ENCODE measurements at places on chromosomes 5 and 9. TPM values are rescaled to one million over a fixed set of nuclear protein-coding genes. Genes with fewer than 3 reads are reported as not detected.

The DAB2IP gene
- 25.3 TPM for total RNA-seq

The SMC2 gene
- 22.0 TPM for total RNA-seq

The KCNMB1 gene
- total RNA-seq = not detected

The TRMO gene
- 10.6 TPM for total RNA-seq

The KLHL3 gene
- total RNA-seq = 1.2 TPM

The IL3 gene
- total RNA-seq = not detected

The CCNH gene
- total RNA-seq = 89.6 TPM

The PTRH1 gene
- 81.9 TPM for total RNA-seq

The SEMA5A gene
- 0.13 TPM for total RNA-seq

The LHFPL2 gene
- 37.6 TPM for total RNA-seq

The PCDHB15 gene
- total RNA-seq = 0.15 TPM

The FOXD4L6 gene
- total RNA-seq = not detected

The PLAC8L1 gene
- not detected for total RNA-seq

The FBN2 gene
- 1.7 TPM for total RNA-seq

The SPRY4 gene
- 55.6 TPM for total RNA-seq

The MARCHF11 gene
- not detected for total RNA-seq

The SV2C gene
- total RNA-seq = not detected

The ZNF454 gene
- total RNA-seq = 0.74 TPM

The F2RL1 gene
- total RNA-seq = 5.8 TPM

The CCDC192 gene
- total RNA-seq = not detected

The TRAF1 gene
- 4.6 TPM for total RNA-seq

The GABRB2 gene
- not detected for total RNA-seq

The GMCL2 gene
- total RNA-seq = not detected

The TMEM215 gene
- not detected for total RNA-seq

The HTR4 gene
- not detected for total RNA-seq

The UBE2D2 gene
- 101 TPM for total RNA-seq

The DHFR gene
- 53.2 TPM for total RNA-seq

The OR1Q1 gene
- total RNA-seq = not detected

The RPP25L gene
- total RNA-seq = 36.1 TPM

The WDR38 gene
- not detected for total RNA-seq

The IRX2 gene
- not detected for total RNA-seq

The SLC36A2 gene
- not detected for total RNA-seq

The C9 gene
- not detected for total RNA-seq

The NOXA1 gene
- total RNA-seq = not detected

The SHOC1 gene
- not detected for total RNA-seq

The TMEM203 gene
- total RNA-seq = 36.2 TPM

The ADAMTS13 gene
- 0.20 TPM for total RNA-seq

The BTF3 gene
- total RNA-seq = 525 TPM

The PSIP1 gene
- total RNA-seq = 44.6 TPM

The TAS2R1 gene
- total RNA-seq = not detected

The CCDC107 gene
- 25.2 TPM for total RNA-seq

The ZNF483 gene
- 0.69 TPM for total RNA-seq

The IRGM gene
- not detected for total RNA-seq

The INSL6 gene
- not detected for total RNA-seq

The CEL gene
- total RNA-seq = 0.07 TPM

The OTP gene
- not detected for total RNA-seq

The FLT4 gene
- 51.0 TPM for total RNA-seq

The SMIM32 gene
- not detected for total RNA-seq

The CA9 gene
- not detected for total RNA-seq

The PDCD1LG2 gene
- total RNA-seq = 27.8 TPM

The CCDC180 gene
- total RNA-seq = 1.4 TPM

The CCL21 gene
- 0.53 TPM for total RNA-seq

The DND1 gene
- 0.10 TPM for total RNA-seq

The DMRT3 gene
- total RNA-seq = not detected

The TMEM232 gene
- not detected for total RNA-seq

Data from mammary microvascular endothelial cell (primary cell).